GM23248 (cell line): ENCODE measurements at places on chromosomes 7 and 10. TPM values are rescaled to one million over a fixed set of nuclear protein-coding genes. Genes with fewer than 3 reads are reported as not detected.

MRC1 gene
- not detected in 2 replicates for total RNA-seq

LRRC18 gene
- total RNA-seq: not detected in 2 replicates

KLF14 gene
- 0.11 TPM in 1 of 2 replicates, not detected in the other for total RNA-seq

GRCh38 chr10:131736321-131736980, 164.4 kb upstream of the PPP2R2D start:
- H3K4me3 ChIP-seq: no peak overlapping the region
- no peak overlapping the region for H3K27ac ChIP-seq
- no peak for DNase-seq
- H3K27me3 ChIP-seq: no peaks in the 10 kb centered on the region
- H3K36me3 ChIP-seq: no peaks in the 10 kb centered on the region

- no peaks in the 10 kb centered on the region for H3K27me3 ChIP-seq
- peak overlapping the region; percentile 63 for H3K27ac ChIP-seq
- DNase-seq: peak; percentile 93
- peaks cover 72% of the 10 kb centered on the region for H3K4me1 ChIP-seq
- peaks cover 10% of the 10 kb centered on the region; the same call in 1 of the 2 replicates for H3K36me3 ChIP-seq
These were observed 22.2 kb downstream of the MKX start for GRCh38 chr10:27723436-27723835.
